HCEC 1CT (cell line): ENCODE measurements at places on chromosomes 4 and X.

DNA sequence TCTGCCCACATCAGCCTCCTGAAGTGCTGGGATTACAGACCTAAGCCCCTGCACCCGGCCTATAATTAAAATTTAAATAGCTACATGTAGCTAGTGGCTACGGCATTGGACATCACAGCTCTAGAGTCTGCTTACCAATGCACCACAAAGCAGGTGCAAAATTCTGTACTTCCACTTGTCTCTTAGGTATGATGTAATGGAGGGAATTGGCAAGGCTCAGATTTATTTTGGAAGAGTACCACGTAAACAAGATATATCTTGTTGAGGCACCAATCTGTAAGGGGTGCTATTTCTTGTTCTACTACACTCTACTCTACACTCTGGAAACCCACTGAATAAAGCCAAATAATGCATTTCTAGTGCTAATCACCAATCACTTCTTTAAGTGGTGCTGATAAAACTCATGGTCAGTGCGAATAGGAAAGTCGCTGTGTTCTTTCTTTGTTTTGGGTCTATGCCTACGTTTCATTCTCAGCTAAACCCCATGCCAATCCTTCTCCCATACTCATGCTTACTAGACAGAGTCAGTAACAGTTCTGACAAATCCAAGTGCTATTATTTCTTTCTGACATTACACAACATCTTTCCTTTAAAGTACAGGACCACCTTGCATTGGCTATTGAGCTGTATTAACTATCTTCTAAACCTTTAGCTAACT lies 92.3 kb downstream of the GC start:
- no peak for DNase-seq

- peak; percentile 31 for DNase-seq
Measured at GRCh38 chrX:38225093-38225492, 4.4 kb upstream of the SRPX start.

DNA sequence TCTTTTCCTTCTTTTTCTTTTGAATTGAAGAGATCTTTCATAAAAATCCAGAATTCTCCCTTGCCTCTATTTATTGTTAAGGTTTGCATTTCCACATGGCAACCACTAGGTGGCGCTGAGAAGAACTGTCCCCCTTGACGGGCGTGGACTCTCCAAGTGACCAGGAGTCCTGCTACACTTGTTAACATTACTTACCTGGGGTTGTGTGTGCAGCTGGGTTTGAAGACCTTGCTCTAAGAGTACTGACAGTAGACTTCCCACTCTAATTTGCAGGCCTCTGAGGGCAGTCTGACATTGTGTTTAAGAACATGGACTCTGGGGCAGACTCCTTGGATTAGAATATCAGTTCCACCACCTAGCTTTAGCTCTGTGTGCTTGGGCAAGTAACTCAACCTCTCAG lies 52.8 kb downstream of the GPRIN3 start:
- DNase-seq: no peak

- DNase-seq: no peak
Measured at GRCh38 chrX:8841911-8842310, 40.7 kb upstream of the FAM9A start.

- DNase-seq: no peak
Measured at GRCh38 chr4:20260821-20261220, 9.1 kb downstream of the SLIT2 start.

DNA sequence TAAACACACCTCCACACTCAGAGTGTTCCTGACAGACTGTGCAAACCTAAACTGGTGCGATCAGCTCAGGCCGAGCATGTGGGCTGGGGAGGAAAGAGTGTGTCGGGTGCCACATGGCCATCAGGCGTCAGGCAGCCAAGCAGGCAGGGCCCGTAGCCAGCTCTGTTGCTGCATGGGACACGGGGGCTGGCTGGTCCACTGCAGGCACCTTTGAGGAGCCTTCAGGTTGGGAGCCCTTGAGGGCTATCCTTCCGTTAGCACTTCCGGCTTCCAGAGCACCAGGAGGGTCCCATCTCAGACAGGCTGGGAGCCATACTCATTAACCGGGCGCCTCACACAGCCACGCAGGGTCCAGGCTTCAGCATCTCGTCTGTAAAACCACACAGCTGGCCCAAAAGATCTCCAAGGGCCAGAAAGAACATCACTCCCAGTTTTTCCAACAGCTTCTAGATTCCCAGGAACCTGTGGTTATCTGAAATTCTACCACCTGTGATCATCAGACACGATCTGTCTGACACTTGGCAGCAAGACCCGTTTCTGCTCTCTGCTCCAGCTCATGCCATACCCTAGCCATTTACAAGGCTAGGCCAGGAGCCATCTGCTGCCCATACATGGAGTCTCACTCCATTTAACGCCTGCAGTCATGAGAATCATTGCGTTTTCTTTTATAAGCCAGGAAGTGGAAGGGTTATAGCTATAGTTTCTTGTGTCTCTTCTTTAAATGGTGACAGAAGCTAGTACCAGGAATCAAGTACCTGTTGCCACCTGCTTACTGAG lies 87.5 kb downstream of the NSUN7 start:
- DNase-seq: no peak

DNA sequence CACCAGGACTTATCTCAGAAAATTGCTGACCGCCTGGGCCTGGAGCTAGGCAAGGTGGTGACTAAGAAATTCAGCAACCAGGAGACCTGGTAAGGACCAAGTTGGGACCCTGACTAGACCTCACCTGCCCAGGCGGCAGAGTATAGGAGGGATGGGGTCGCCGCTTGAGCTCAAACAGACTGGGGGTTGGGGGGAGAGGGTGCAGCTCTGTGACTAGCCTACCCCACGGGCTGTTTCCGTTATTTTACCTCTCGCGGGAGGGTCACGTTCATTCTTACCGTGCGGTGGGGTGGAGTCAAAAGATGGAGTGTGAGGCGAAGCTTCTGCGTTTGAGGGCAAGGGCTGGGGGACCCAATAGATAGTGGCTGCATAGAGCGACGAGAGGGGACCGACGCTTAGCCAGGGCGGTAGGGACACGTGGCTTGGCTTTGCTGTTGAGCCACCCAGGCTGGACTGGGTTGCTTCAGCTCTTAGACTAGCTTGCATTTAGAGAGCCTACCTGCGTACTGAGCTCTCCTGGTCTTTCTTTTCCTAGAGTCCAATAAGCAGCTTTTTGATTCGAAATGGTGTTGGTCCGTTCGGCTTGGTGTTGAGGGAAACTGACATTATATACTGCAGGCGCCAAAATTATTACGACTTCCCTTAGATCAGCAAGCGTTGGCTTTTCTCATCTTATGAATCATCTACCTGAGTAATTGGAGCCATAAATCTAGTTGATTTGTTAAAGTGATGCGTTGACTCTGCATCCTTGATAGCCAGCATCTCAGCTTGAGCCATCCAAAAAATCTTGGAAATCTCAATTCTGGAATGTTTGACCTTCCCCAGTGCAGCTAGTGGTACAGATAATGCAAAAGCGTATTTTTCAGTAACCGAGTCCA lies 591 bp downstream of the PRPS1 start:
- DNase-seq: no peak

- no peak for DNase-seq
Measured at GRCh38 chrX:35339796-35340195, 397.2 kb downstream of the FAM47B start.

DNA sequence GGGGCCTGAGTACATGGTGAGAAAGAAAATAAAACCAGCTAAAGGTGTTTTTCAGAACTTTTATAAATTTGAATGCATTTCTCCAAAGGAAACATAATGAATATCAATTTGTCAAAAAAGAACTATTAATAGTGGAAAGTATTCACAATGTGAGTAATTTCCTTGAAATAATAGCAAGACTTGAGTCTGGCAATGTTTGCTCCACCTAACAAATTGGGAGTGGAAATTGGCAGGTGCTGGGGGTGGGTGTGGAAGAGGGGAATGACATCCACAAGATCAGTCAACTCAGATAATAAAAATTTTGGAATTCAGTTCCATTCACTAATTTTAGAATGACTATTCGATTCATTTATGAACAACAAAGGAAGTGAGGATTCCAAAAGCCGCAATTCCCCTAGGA lies 884.8 kb upstream of the SLIT2 start:
- no peak for DNase-seq

- no peak for DNase-seq
Measured at GRCh38 chrX:112555831-112556230, 123.9 kb downstream of the LHFPL1 start.

DNA sequence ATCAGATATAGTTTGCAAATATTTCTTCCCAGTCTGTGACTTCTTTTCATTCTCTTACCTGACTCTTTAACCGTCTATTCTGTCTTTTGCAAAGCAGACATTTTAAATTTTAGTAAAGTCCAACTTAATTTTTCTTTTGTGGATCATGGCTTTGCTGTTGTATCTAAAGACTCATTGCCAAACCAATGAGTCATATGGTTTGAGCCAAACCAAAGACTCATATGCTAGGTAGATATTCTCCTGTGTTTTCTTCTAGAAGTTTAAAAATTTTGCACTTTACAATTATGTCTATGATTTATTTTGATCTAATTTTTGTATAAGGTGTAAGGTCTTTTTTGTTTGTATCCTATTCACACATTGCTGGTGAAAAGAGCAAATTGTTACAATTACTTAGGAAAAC lies 446.8 kb downstream of the ANKRD50 start:
- no peak for DNase-seq

DNA sequence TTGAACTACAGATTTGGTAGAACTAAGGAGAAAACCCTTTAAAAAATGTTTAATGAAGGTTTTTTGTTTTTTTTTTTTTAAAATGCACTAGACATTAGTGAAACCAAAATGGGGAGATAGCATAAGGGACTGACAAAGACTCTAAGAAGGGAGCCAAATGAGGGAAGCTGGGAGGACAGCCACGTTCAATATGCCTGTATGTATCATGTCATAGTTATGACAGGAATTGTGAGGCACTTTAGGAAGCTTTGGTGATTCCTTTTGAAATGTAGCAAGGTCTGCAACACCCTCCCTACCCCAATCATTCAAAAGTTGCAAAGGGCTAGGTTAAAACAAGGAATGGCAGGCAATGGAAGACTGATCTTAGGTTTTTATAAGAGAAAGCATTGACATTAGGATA lies 526.0 kb downstream of the TLL1 start:
- no peak for DNase-seq

- DNase-seq: peak; percentile 55
Measured at GRCh38 chr4:16896881-16897750, 1.3 kb downstream of the LDB2 start.

- DNase-seq: peak; percentile 1
Measured at GRCh38 chr4:183960046-183960420, 54.9 kb downstream of the STOX2 start.

DNA sequence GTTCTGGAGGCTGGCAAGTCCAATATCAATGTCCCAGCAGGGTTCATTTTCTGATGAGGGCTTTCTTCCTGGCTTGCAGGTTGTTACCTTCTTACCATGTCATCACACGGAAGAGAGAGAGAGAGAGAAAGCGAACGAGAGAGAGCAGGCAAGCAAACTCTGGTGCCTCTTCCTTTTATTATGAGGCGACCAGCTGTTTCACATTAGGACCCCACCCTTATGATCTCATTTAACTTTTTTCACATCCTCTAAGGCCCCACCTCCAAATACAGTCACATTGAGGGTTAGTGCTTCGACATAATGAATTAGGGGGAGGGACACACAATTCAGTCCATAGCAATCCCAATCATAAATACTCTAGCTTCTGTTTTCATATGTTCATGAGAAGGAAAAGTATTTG lies 10.6 kb upstream of the GPR174 start:
- no peak for DNase-seq

DNA sequence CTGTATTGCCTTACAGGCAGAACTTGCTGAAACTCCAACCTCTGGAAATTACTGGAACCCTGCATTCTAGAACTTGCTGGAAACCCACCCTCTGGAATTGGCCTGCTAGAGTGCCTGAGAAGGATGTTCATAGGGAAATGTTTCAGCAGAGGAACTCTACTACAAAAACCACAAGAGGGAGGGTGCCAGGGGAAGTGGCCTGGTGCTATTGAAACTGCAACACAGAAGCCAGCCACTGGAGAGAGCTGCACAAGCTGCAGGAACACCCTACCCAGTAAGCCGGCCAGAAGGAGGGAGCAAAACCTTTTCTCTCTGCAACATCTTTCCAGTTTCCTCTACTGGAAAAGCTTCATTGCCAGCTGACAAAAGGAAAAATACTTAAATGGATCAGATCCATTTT lies 2.5 kb upstream of the BRWD3 start:
- DNase-seq: peak; percentile 25
